ENCODE measurements at places on chromosomes 1 and 21.

DNA sequence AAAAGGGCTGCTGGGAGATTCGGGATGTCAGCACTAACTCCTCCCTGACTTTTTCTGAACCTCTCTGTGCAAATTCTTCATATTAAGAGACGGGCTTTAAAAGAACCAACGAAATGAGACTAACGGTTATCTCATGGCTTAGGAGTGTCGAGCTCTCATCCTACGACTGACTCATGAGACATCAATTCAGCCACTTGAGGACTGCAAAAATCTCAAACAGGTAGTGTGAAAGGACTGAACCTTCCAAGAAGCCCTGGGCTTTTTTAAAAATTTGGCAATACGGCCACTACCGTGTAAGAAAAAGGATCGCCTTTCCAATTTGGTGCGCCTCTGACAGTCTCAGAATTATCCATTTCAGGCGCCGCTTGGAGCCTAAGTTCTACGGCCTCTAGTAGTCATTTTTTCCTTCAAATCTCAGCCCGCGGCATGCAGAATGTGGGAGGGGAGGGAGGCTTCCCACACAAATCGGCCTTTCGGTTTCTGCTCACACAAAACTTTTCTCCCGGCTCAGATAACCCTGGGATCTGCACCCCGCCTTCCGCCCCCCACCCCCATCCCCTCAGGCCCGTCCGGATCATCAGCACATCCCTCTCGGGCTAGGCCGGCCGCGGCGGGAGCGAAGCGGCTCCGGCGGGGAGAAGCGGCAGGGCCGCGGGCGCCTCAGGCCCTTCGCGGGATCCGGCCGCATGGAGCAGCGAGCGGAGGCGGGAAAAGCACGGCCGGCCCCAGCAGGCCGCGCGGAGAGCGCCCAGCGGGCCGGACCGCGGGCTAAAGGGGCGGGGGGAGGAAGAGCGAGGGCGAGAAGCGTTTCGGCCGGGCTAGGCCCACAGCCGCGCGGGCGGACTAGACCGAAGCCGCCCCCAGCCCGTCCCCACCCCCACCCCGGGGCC, 618 bp downstream of the HNRNPR start:
- peak; percentile 91 for DNase-seq

DNA sequence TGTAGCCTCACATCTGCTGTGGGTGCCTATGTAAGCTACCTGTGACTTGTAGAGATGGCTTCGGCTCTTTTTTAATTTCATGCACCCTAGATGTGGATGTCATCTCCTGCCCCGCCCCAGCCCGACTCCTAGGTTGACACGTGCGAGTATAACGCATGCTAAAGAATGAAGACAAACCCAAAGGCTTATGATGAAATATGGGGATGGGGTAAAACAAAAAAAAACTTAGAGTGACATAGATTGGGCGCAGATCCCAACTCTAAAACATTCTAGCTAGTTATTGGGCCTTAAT, 613 bp upstream of the ERO1B start:
- DNase-seq = peak; percentile 2

DNA sequence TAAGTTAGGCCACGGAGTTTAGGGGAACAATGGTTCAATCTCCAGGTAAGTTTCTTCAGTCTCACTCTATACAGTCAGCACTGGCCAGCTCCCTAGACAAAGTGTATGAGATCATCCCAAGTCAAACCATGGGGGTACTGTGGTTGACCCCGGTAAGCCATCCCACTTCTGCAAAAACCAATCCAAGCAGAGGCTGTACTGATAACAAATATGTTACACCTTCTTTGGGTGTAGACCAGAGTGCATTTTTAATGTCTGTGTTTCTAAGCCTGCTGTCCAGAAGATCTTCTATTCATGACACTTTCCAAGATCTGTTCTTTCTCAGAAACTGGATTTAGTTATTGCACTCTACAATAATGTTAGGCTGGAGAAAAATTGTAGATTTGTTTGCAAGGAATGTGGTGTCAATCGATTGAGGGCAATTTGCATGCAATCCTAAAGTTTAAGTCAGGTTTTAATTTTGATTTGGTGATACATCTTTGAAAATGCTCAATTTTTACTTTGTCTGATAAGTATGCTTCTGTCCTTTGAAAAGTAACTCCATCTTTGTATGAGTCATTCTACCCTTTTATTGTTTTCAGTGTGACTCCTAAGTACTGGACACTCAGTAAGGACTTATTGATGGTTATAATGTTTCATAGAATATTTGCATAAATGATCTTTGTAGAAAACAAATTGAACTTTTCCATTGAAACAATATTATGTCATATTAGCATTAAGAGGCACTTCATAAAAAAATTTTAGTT, 152.4 kb downstream of the HLX start:
- DNase-seq = no peak

DNA sequence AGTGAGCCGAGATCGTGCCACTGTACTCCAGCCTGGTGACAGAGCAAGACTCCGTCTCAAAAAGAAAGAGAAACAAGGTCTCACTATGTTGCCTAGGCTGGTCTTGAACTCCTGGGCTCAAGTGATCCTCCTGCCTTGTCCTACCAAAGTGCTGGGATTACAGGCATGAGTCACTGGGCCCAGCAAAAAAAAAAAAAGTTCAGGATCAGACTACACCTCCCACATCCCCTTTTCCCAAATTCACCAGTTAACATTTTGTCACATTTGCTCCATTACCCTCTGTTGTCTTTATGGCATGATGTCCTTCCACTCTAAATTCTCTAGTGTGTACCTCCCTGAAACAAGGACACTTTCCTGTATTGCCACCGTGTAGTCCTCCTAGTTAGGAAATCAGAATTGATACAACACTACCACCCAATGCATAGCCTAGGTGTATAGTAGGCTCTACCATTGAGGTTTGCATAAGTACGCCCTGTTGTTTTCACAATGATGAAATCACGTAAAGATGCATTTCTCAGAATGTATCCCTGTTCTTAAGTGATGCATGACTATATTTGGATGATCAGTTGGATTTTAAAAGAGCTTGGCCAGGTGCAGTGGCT, 10.7 kb downstream of the SPEN start:
- no peak for DNase-seq

GRCh38 chr1:18203645-18204044, 96.0 kb downstream of the IGSF21 start:
- DNase-seq = no peak

DNA sequence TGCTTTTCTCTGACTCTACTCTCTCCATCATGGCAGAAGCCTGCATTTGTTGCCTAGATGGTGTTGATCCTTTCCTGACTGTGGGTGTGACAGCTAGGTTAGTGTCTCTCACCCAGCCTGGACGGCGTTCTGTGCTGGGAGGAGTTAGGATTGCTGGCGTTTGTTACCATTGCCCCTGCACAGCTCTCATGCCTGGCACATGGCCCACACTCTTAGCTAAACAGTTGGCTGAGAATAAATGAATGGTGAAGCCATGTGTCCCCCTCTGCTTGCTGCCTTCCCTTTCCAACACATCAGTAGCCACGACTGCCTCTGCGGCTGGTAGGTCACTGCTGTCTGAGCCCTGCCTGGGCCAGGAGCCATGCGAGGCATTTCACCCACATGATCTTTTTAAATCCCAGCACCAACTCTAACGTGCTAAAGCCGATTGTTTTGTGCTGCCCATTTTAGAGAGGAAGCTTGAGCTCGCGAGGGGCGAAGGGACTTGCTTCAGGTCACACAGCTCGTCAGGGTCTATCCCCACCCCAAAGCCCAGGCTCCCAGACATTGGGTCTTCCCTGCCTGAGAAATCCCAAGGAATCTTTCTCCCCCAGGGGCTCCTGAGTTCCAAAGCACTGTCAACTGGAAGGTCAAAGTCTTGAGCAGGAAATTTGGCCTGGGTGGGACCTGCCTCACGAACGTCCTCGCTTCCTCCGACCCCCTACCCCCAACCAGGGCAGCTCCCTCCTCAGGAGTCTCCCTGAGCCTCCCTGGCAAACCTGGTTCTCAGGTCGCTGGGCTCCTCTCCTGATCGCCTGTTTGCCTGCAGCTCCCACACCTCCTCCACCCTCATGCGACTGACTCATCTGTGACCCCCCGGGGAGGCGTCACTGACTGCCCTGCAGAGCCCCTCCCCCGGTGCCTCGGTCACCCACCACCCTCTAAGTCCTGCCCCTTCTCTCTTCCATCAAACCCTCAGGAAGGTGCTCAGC, 271.7 kb upstream of the C1orf174 start:
- DNase-seq = no peak

GRCh38 chr1:117501281-117501680, 104.6 kb upstream of the TENT5C start:
- DNase-seq = peak; percentile 38

DNA sequence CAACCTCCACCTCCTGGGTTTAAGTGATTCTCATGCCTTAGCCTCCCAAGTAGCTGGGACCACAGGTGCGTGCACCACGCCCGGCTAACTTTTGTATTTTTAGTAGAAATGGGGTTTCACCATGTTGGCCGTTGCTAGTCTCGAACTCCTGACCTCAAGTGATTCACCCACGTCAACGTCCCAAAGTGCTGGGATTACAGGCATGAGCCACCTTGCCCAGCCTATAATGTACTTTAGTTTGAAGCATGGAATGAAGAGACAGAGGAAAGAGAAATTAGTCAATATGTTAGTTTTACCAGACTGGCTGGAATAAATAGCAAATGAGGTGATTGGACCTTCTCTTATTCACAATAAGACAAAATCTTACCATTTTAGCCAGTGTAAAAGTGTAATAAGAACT, 89.0 kb downstream of the GTF2B start:
- peak; percentile 1 for DNase-seq

DNA sequence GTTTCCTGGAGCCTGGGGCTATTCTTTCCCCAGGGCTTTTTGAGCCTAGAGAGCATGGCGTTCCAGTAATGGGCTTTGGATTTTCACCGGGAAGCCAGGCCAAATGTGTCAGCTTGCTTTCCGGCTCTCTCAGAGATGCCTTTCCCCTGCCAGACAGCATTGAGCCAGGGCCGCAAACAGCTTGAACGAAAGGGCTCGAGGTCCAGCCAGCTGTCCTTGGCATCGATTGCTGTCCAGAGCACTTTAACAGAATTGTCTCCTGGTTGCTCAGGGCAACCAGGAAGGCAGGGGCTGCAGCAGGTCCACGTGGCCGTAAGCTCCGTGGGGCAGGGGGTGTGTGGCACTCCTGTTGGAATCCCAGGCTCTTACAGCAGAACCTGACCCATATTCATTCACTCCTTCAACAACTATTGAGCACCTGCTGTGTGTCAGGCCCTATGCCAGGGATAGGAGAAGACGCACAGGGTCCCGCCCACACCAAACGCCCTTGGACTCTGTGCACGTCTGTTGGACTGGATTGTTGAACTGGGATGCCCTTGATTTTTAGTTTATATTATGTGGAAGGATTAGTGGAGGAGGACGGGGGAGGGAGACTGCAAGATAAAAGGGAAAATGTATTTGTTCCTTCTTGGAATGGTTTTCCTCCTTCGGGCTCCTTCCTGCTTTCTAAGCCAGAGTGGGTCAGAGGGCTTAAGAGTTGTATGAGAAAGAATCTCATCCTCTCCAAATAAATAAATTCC, 38.7 kb upstream of the EFHD2 start:
- DNase-seq = no peak

DNA sequence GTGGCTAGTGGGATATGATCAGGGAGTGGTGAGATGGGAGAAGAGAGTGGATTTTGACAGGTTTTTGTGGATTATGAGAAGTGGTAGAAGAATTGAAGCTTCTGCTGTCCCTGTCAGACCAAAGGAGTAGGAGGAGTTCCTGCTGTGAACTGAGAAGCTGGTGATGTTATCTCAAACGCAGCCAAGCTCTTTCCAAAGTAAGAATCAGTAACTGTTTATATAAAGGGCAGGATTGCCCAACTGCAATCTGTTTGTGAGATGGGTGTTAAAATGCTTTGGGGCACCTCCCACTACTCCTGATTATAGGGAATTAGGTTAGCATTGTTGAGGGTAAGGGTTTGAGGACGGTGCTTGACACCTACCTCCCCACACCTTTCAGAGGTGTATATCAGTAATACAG, 60.5 kb upstream of the USP25 start:
- no peak for DNase-seq

DNA sequence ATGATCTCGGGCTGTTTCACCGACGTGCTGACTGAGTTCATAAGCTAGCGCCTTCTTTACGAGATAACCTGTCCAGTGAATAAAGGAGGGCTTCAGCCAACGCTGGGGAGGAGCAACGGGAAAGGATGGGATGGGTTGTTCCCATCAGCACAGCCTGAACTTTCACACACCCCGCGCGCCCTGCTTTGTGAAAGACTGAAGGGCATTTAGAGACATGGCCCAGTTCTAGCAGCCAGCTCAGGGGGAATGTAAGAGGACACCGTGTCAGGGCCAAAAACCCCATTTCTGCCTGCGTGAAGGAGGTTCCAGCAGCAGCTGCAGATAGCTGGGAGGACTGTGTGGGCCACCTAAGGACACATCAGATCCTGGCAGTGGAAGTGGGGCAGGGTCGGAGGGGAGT, 255.1 kb upstream of the RAB4A start:
- DNase-seq = no peak

- DNase-seq = peak; percentile 53
Observed at GRCh38 chr1:109722908-109723691, 11.0 kb downstream of the GSTM5 start.

DNA sequence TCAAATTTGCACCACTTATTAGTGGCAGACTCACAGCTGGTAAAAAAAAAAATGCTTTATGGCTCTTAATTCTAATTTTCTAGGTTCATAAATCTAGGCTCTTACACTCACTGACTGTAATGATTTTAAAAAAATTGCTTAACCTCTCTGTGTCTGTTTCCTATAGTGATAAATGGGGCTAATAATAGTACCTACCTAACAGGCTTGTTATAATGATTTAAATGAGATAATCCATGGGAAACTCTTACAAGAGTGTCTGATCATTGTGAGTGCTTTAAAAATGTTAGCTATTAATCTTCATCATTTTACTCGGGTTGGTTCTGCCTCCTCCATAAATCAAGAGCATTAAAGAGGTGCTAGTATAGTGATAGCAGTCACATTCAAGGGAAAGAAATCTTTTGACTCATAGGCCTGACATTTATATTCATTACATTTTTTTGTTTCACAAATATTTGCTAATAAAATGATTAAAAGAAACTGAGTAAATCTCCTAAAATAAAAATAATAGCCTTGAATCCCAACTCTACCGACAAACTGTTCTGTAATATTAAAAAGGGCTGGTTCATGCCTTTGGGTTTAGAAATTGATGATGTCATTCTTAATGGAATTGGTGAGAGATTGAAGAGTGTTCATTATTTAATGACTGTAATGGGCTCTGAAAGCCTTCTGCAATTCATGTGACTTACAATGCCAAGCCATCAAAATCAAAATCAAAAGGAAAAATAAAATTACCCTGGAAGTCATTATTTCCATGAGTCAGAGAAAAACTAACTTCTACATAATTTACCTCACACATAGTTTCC, 93.9 kb upstream of the PALMD start:
- no peak for DNase-seq

DNA sequence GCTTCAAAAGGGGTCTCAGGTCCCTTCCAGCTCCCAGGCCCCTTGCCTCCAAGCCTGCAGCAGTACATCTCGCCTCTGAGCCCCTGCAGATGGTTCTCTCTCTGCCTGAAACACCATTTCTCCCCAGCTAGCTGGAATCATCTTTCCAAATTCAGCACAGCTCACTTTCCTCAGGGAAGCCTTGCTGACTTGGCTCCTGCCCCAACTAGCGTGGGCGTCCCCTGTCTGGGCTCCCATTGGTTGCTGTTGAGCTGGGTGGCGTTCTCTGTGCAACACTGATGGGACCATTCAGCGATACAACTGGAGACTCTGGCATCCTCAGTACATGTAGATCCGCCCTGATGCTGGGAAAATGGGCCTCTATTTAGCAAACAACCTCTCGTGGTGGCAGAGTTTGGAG, 141.3 kb upstream of the IGSF21 start:
- no peak for DNase-seq

- peak; percentile 47 for DNase-seq
Observed at GRCh38 chr1:183230413-183230812, 44.3 kb downstream of the LAMC2 start.

- no peak for DNase-seq
Observed at GRCh38 chr1:19920132-19920710, 3.2 kb downstream of the PLA2G2E start.
